NCI-H2171 (cell line): ENCODE measurements at places on chromosomes 1 and 21.

DNA sequence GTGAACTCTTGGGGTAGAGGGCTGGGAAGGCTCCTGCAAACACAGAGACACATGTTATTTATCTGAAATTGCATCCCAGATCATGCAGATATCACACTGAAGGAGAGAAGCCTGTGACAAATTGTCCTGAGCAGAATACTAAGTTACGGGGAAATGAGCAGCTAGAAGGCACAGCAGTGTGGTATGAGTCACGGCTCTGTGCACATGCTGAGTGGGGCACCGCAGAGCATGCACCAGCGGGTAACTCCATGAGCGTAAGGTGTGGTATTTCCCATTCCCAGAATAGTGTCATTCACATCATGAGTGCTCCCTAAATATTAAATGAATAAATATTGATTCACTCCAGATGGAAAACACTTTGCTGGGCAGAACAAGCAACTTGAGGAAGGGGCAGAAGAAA is 21.3 kb upstream of the FCRL2 start:
- no peak for DNase-seq

DNA sequence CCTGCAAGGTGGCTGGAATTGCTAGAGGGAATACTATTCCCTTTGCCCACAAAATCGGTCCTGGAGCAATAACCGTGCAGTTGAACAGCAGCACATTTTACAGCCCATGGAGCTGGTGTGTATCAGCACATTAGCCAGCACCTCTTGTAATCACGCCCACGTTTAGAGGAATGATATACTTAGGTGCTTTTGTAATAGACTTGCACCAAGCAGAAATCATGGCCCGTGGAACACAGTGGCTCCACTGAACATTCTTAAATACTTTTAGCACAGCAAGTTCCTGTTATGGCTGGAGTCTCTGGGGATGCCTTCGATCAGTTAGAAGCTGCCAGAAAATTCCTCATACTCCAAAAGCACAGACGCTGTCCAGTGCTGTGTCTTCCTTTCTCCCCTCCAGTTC is 218.1 kb upstream of the FAM78B start:
- no peak for DNase-seq

DNA sequence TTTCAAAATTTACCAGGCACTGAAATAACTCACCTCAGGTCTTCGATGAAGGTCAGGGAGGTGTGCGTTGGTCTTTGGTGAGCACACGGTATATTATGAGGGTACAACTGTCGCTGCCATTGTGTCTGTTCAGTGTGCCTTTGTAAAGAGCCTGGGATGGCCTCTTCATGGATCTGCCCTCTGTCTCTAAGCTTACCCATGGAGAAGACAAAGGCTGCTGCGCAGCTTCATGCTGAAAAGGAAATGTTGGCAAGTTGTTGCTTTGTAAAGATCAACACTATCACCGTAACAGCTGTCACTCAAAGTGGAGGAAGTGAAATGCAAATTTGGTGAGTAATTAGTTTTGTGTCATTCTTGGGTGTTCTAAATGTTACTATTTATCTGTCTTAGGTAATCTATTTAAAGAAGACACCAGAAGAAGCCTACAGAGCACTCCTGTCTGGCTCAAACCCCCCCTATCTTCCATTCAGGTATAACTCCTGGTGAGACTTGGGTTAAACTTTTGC is 71.6 kb downstream of the CDC14A start:
- no peak for DNase-seq

DNA sequence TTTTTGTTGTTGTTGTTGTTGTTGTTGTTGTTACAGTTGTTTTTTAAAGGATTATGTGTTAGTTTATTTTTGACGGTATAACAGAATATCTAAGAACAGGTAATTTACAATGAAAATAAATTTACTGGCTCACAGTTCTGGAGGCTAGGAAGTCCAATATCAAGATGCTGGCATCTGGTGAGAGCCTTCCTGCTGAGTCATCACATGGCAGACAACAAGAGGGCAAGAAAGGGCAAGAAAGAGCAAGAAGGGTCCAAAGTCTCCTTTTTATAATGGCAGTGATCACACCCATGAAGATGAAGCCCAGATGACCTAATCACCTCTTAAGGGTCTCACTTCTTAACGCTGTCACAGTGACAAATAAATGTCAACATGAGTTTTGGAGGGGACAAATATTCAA is 142.1 kb downstream of the NEGR1 start:
- DNase-seq: no peak

DNA sequence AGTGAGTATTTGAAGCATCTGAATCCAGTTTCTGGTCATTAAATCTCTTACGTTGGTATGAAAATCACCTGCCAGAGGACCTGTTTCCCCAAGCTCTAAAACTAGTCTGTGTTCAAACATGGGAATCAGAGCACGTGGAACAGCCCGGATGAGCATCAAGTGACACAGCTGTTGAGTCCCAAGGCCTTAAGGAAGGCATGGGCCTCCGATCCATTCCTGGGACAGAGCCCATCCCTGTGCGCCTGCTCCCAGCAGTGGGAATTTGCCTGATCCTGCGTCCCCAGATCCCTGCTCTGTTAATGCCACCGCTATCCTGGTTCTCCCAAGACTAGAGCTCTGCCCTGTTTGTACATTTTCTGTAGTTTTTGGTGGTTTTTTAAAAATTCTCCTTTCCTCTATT is 68.4 kb upstream of the FBXO28 start:
- DNase-seq: no peak

DNA sequence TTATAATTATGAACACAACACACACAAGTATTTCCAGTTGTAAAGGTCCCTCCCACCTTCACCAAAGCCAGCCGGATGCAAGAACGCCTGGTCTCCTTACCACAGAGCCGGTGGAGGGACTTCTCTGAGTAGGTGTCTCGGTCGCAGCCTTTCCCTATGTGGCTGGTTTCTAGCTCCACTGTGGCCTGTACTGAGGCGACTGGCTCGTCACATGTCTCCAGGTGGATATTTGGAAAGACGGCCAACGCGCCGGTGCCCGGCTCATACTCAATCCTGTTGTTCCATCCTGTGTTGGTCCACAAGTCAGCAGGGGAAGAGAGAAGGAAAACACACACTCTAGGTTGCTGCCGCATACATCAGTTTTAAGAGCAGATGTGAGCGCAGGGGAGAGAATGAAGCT is 74.4 kb downstream of the CLSTN1 start:
- no peak for DNase-seq

DNA sequence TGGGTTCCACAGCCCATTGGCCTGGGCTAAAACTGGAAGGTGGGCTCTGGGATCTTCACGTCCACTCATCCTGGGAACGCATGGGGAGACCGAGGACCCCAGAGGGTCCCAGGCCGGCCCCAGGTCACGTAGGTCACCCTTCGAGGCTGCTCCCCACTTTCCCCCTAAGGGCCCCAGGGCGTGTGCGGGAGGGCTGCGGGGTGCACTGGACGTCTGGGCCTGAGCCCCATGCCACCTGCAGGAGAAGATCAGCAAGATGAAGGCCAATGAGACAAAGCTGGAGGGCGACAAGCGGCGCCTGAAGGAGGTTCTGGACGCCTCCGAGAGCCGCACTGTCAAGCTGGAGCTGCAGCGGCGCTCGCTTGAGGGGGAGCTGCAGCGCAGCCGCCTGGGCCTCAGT is 12.5 kb downstream of the MFAP2 start:
- DNase-seq: no peak

GRCh38 chr1:5408401-5408800 is 583.8 kb downstream of the NPHP4 start:
- no peak for DNase-seq

GRCh38 chr21:38422082-38422481 is 76.2 kb downstream of the ERG start:
- no peak for DNase-seq

DNA sequence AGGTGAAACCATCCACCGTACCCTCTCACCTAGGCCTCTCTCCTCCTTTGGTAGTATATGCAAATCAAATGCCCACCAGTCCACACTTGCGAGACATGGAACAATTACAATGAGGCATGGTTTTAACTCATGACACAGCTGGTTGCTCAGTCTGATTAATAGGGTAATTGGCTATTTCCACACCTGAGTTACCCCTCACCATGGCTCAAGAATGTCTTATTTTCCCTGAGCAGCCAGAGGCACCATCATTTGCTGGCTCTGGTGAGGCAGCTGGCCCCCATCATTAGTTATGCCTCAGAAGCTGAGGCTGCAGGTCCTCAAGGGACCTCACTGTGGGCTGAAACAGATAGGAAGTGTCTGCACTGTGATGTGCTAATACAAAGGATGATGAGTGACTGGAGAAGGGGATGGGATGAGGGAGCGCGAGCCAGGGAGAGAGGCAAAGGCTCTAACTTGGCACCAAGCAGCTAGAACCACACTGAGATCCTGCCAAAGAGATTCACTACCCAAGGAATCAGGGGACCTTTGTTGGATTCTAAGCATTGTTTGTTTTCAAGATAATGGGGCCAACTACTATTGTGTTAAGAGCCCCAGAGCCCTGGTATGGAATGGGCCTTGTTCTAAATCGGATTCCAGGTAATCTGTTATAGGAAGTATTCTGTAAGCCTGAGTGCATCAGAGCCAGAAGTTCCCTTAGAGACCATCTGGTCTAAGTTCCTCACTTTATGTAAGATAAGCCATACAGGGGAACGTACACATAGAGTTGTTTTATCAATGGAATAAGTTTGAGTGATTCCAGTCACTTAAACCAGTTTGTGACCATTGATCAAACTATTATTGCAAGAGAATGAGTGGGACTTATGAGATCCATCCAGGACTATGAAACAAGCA is 80.0 kb upstream of the CNTN2 start:
- peak; percentile 44 for DNase-seq

DNA sequence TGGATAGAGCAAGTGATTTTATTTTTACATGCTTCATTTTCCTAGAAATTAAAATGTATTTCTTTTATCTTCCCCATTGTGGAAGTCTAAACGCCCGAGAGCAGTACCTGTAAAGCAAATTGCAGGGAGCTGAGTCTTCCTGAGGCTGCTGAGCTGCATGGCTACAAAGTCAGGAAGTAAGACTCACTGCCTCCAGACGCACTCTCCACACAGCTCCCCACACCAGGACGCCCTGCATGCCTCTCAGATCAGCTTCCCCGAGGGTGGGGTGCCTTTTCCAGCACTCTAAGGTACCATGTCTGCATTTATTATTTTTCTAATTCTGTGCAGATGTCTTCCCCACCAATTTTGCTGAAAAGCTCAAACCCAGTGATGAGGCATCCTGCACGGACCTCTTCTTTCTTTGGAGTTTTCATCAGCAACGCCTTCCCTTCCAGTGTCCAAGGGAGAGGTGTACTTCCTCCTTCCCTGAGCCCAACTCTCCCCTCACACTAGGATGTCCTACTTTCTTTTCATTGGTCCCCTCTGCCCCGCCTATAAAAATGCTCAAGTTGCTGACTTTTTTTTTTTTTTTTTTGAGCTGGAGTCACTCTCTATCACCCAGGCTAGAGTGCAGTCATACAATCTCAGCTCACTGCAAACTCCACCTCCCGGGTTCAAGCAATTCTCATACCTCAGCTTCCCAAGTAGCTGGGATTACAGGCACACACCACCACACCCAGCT is 114.7 kb downstream of the PCNX2 start:
- DNase-seq: no peak

- no peak for DNase-seq
Measured at GRCh38 chr1:162823771-162824525, 33.4 kb downstream of the HSD17B7 start.

- no peak for DNase-seq
Measured at GRCh38 chr1:107889524-107889923, 75.5 kb downstream of the VAV3 start.

- DNase-seq: no peak
Measured at GRCh38 chr1:178745260-178745659, 20.2 kb downstream of the RALGPS2 start.

GRCh38 chr1:87137342-87137739 is 191.3 kb upstream of the LMO4 start:
- DNase-seq: no peak

DNA sequence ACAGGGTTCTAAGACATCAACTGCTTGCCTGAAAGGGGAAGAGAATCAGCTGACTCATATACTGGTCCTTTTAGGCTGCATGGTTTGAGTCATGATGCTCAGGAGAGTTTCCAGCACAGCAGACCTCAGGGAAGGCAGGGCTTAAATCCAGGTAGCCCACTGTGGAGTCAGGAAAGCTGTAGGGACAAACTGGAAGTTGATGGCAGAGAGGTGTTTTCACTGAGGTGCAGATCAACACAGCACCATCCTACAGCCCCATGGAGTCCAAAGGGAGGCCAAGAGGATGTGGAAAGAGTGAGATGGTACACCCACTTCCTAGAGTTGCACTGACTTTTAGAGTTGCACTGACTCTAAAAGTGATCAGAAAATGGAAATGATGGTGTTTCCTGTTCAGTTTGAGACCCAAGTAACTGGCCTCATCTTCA is 252.4 kb upstream of the DUSP10 start:
- DNase-seq: no peak

- DNase-seq: no peak
Measured at GRCh38 chr1:232393010-232393409, 236.9 kb downstream of the SIPA1L2 start.

- no peak for DNase-seq
Measured at GRCh38 chr1:219582296-219582695, 30.6 kb downstream of the ZC3H11B start.

GRCh38 chr21:32732544-32732943 is 4.7 kb upstream of the SYNJ1 start:
- DNase-seq: no peak

DNA sequence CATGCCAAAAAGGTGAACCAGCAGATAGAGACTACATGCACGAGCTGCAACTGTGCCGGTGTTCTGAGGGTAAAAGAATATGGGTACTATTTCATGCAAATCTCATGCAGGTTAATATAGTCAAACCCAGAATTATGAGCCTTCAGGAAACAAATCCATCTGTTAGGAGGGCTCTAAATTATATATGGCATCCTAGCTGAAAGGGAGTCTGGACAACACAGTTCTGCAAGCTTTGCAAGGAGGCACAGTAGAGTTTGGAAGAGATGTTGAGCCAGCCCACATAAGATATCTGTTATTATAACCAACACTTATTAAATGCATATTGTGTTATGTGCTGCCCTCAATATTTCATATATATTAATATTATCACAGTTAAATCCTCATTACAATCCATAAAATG is 50.5 kb upstream of the PALMD start:
- no peak for DNase-seq

DNA sequence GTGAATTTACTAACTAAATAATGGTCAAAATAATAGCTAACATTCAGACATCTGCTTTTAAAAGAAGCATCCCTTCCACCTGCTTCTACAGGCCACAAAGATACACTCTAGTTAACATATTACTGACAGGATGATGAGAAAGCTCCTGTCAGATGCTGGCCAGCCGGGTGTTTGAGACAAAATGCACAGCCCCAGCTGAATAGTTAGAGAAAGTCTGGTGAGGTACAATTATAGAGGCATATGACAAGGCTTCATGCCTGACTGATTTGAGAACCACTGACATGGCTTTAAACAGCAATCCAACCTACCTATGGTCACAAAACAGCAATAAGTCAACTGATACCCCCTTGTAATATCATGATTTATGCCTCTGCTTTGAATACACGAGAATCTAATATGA is 137.0 kb downstream of the DENND1B start:
- DNase-seq: no peak

- DNase-seq: no peak
Measured at GRCh38 chr1:190067592-190067991, 410.1 kb downstream of the BRINP3 start.
